ENCODE measurements at places on chromosomes 3 and 15.

DNA sequence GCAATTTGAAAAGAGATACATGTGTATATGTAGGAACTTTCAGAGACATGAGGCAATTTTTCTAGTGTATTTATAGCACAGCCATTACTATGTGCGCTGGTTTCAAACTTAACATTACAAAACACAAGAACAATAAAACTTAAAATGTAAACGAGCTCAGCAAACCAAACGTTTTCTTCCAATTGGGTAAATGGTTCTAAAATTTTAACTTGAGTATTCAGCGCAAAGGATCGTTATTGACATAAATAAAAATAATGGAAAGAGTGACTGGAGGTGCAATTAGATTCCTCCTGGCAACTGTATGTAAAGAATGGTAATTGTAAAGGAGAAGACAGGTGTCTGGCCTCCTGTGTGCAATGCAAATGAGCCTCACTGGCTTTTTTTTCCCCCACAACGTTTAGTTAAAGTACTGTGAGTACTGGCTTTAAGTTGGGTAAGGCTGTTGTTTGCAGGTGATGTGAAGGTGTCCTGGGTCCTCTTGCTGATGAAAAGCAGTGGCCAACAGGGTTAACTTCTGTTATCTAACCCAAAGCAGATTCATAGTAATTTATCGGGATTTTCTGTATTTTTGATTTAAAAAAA, 14.1 kb upstream of the GADL1 start:
- H3K4me1 ChIP-seq: peaks cover 3% of the 10 kb centered on the region
- H3K27ac ChIP-seq: no peak overlapping the region
- H3K4me3 ChIP-seq: no peak overlapping the region
- no peaks in the 10 kb centered on the region for H3K36me3 ChIP-seq

DNA sequence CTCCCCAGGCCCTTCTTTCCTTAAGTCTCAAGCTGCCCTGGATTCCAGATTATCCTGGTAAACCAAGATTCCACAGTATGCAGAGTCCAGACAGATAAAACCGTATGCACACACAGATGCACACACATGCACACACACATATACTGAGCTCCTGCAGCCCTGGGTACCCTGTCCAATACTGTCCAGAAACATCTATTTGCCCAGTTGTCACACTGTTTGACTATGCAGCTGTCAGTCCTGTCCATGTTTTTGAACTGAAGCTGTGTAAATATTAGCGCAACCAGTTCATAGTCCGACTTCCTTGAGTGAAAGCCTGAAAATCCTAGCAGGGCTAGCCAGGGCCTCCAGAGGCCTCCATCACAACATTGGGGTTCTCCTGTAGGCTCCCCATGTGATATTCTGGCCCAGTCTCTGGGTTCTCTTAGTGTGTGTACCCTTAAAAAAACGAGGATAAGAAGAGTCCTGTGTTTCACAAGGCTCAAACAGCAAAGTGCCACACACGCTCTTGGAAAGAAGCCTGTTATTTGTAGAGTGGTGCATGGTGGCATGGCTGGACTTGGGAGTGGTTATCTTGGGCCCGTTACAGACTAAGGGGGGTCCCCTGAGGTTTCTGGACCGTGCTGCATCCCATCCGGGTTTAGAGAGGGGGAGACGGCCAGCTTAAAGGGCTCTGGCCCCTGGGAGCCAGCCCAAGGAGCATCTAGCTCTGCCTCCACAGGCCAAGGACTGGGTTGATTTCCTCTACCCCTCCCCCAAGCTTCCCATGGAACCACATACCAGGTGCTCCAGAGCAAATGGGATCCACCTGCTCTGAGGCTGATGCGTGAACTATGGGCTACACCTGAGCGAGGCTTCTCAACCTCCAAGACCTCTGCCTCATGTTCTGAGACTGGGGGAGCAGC, 108.3 kb downstream of the IQSEC1 start:
- H3K36me3 ChIP-seq: no peaks in the 10 kb centered on the region
- no peaks in the 10 kb centered on the region for H3K27me3 ChIP-seq
- H3K4me1 ChIP-seq: peaks cover 85% of the 10 kb centered on the region
- no peak for DNase-seq

DNA sequence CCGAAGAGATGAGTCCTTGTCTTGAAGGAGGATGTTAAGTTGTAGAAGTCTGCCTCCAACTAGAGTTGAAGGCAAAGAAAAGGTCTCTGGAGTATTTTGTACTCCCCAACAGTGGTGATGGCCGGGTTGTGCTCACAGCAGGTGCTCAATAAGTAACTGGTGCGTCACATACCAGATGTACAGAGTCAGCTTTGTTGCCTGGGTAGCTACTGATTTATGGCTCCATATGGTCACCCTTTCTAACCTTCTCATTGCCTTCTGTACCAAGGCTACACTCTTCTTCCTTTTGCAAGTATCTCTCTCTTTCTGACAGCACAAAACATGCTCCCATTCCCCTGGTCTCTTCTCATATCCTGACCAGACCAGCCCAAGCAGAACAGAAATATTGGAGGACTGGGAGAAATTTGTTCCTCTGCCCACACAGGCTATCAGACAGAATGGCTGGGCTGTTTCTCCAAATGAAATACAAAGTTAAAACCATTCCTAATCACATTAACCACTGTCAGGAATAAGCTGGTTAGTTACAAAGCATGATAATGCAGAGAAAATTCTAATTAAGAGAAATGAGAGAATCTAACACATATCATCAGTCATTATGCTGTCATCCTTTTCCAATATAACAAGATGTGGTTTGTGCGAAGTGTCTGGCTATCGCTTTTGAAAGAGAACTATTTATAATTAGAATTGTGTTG, 150.1 kb upstream of the LRRN1 start:
- no peak overlapping the region for H3K27ac ChIP-seq
- H3K4me1 ChIP-seq: no peaks in the 10 kb centered on the region
- H3K36me3 ChIP-seq: no peaks in the 10 kb centered on the region
- no peak overlapping the region for H3K4me3 ChIP-seq

DNA sequence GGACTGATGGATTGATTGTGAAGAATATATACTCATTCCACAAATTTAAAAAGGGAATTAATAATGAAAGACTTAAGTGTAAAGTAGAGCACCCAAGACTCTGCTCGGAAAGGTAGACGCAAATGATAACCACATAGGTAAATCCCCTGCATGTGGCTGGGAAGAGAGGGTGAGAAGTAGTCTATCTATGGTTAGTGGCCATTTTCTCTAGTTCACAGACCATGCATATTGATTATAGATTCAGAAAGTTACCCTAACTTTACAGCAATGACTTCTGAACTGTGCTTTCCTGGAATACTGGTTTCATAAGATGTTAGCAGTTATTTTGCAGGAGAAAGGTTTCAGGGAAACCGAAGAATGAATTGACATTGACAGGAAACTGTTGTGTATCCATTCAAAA, 51.7 kb downstream of the CASR start:
- H3K36me3 ChIP-seq: no peaks in the 10 kb centered on the region
- no peak overlapping the region for H3K4me3 ChIP-seq
- H3K27ac ChIP-seq: no peak overlapping the region
- DNase-seq: no peak

GRCh38 chr3:135090020-135090717, 295.1 kb downstream of the EPHB1 start:
- H3K27me3 ChIP-seq: no peaks in the 10 kb centered on the region
- H3K36me3 ChIP-seq: no peaks in the 10 kb centered on the region
- no peak overlapping the region for H3K4me3 ChIP-seq
- DNase-seq: no peak
- no peaks in the 10 kb centered on the region for H3K4me1 ChIP-seq

- no peak overlapping the region for H3K4me3 ChIP-seq
- H3K4me1 ChIP-seq: no peaks in the 10 kb centered on the region
- no peaks in the 10 kb centered on the region for H3K27me3 ChIP-seq
- H3K36me3 ChIP-seq: no peaks in the 10 kb centered on the region
These were observed 359.5 kb upstream of the TMCO5A start for GRCh38 chr15:37574985-37575384.

DNA sequence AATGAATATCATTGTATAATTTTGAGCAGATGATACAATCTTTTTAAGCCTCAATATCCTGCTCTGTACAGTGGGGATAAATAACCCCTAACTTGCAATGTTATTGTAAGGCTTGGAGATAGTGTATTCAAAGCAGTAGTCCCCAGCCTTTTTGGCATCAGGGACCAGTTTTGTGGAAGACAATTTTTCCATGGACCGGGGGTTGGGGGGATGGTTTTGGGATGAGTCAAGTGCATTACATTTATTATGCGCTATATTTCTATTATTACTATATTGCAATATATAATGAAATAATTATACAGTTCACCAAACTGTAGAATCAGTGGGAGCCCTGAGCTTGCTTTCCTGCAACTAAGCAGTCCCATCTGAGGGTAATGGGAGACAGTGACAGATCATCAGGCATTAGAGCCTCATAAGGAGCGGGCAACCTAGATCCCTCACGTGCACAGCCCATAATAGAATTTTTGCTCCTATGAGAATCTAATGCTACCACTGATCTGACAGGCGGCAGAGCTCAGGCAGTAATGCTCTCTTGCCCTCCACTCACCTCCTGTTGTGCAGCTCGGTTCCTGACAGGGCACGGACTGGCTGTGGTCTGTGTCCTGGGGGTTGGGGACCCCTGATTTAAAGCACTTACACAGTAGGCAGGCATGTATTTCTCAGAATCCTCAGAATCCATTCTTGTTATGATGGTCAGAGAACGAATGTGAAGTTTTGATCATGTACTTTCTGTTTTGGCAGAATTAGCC, 102.2 kb downstream of the PTPRG start:
- no peak for DNase-seq
- H3K27me3 ChIP-seq: no peaks in the 10 kb centered on the region
- no peak overlapping the region for H3K4me3 ChIP-seq
- H3K27ac ChIP-seq: no peak overlapping the region
- no peaks in the 10 kb centered on the region for H3K36me3 ChIP-seq

- no peaks in the 10 kb centered on the region for H3K36me3 ChIP-seq
- no peaks in the 10 kb centered on the region for H3K4me1 ChIP-seq
- H3K27me3 ChIP-seq: no peaks in the 10 kb centered on the region
- DNase-seq: no peak
- H3K4me3 ChIP-seq: no peak overlapping the region
These were observed 67.3 kb upstream of the GLCE start for GRCh38 chr15:69093127-69093526.

- no peak overlapping the region for H3K27ac ChIP-seq
- no peak overlapping the region for H3K4me3 ChIP-seq
- H3K27me3 ChIP-seq: no peaks in the 10 kb centered on the region
- no peaks in the 10 kb centered on the region for H3K4me1 ChIP-seq
These were observed 23.5 kb downstream of the KCNH8 start for GRCh38 chr3:19171794-19172193.

DNA sequence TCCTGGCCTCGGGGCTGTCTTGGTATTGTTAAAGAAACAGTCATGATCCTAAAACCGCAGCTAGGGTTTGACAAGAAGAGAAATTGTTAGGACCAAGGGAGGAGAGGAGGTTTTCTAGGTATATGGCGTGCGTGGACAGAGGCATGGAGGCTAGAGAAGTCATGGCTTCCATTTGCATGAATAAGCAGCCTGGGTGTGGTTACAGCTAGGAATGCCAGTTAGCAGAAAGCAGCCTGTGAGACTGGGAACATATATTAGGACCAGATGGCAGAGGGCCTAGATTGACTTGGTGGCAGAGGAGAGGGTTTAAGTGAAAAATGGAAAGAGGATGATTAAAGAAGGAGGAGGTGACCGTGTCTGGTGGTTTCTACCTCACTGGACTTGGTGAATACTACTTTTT, 573.6 kb upstream of the ARRDC4 start:
- H3K36me3 ChIP-seq: no peaks in the 10 kb centered on the region
- H3K27ac ChIP-seq: no peak overlapping the region
- no peaks in the 10 kb centered on the region for H3K4me1 ChIP-seq
- H3K27me3 ChIP-seq: no peaks in the 10 kb centered on the region

GRCh38 chr15:78680431-78681075, 39.5 kb upstream of the CHRNB4 start:
- H3K36me3 ChIP-seq: no peaks in the 10 kb centered on the region
- DNase-seq: no peak
- no peak overlapping the region for H3K27ac ChIP-seq
- no peaks in the 10 kb centered on the region for H3K27me3 ChIP-seq
- peaks cover 4% of the 10 kb centered on the region for H3K4me1 ChIP-seq

- no peak overlapping the region for H3K27ac ChIP-seq
- no peak overlapping the region for H3K4me3 ChIP-seq
- H3K27me3 ChIP-seq: no peaks in the 10 kb centered on the region
- no peak for DNase-seq
- H3K4me1 ChIP-seq: no peaks in the 10 kb centered on the region
- no peaks in the 10 kb centered on the region for H3K36me3 ChIP-seq
These were observed 160.1 kb downstream of the MFSD1 start for GRCh38 chr3:158961911-158962310.

DNA sequence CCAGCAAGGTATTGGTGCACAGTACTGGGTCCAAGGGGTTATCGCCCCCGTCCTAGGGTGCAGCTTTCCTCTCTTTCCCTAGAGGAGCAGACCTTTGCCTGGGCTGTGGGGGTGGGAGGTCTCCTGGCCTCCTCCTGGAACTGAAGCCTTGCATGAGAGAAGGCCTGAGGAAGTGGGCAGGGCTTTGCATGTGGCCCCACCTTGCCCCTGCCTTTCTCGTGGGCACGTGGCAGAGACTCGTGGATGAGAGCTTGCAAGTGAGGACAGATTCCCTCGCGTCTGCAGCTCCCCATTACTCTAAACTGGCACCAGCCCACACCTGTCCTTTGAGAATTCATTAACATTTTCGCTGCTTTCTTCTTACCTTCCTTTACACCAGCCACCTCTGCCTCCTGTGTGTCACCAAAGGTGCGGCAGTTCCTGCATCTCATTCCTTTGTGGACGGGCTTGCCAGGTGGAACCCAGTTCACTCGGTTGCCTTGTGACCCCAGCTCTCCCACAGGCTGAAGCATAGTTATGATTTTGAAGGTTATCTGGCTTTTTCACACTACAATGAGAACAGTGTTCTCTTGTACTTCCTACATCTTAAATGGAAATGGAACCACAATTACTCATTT, 40.9 kb upstream of the NR2C2 start:
- no peaks in the 10 kb centered on the region for H3K36me3 ChIP-seq
- DNase-seq: no peak
- no peaks in the 10 kb centered on the region for H3K27me3 ChIP-seq
- no peaks in the 10 kb centered on the region for H3K4me1 ChIP-seq

DNA sequence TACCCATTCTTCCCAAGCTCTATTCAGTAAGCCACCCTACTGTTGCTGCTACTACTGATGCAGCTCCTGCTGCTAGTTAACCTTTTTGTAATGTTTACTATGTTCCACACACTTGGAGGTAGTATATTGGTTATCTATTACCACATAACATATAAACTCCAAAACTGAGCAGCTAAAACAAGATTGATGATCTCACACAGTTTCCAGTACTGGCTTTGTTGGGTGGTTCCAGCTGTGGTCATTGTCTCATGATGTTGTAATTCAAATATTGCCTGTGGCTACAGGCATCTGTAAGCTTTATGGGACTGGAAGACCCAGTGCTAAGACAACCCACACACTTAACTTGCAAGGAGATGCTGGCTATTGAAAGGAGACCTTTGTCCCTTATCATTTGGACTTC, 556.2 kb upstream of the SUCLG2 start:
- no peak overlapping the region for H3K27ac ChIP-seq
- no peaks in the 10 kb centered on the region for H3K4me1 ChIP-seq
- H3K4me3 ChIP-seq: no peak overlapping the region
- H3K27me3 ChIP-seq: no peaks in the 10 kb centered on the region

DNA sequence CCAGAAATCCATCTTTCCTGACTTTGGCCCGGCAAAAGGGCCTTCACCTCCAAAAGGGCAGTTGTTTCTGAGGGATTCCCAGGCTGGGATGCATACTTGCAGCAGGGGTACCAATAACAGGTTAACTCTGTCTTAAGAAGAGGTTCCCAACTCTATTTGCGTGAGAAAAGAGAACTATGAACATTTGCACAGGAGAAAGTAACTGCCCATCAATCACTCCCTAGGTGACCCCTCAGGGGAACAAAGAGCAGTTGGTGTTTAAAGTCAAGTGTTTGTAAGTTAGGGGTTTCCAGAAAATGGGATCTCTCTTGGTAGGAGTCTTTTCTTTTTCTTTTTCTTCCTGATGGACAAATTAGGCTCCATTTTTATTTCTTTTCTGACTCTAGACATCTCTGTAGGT, 97.3 kb downstream of the EPHB1 start:
- H3K27me3 ChIP-seq: no peaks in the 10 kb centered on the region
- H3K4me1 ChIP-seq: no peaks in the 10 kb centered on the region
- no peak overlapping the region for H3K27ac ChIP-seq
- H3K4me3 ChIP-seq: no peak overlapping the region
